Nucleus accumbens (tissue), 56 donors: ENCODE measurements at places on chromosomes 12 and 14.

- DNase-seq: no peak
Observed at GRCh38 chr12:130825771-130826150, 13.3 kb downstream of the STX2 start.

GRCh38 chr14:104429291-104429861 is 150.2 kb upstream of the C14orf180 start:
- no peak for DNase-seq

DNA sequence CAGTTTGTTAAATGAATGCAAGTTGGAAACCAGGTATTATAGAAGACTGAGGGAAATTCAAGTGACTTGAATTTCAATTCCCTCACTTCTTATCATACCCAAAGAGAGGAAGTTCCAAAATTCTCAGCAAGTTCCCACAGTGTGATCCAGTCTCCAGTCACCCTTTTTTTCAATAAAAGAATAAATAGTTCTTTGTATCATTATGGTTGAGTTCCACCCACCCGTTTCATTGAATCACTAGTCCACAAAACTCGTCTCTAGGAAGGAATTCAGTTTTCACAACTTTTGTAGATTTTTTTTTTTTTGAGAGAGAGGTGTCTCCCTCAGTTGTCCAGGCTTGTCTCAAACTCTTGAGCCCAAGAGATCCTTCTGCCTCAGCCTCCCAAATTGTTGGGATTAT is 1.6 kb upstream of the TMEM30B start:
- DNase-seq: no peak

- DNase-seq: no peak
Observed at GRCh38 chr12:112380663-112381405, 1.4 kb downstream of the HECTD4 start.

- DNase-seq: no peak
Observed at GRCh38 chr14:101726295-101726953, 35.1 kb upstream of the PPP2R5C start.

DNA sequence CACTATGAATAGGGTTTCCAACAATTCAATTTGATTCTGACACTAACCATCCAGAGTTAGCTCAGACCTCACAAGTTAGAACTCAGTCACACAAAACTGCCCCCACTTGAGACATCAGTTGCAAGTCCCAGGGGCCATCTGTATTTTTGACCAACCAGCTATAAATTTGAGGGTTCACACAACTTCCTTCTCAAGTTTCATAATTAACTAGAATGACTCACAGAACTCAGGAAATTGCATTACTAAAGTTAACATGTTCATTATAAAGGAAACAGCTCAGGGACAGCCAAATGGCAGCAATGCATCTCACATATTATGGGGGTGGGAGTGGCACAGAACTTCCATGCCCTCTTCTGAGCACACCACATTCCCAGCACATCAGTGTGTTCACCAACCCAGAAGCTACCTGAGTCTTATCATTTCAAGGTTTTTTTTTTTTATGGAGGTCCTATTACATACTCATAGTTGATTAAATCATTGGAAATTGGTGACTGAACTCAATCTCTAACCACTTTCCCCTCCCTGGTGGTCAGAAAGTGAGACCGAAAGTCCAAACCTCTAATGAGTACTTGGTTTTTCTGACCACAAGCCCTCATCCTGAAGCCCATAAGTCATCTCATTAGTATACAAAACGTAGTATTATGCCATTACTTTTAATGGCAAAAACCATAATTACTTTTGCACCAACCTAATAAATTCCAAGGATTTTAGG is 1721.5 kb upstream of the SEL1L start:
- DNase-seq: no peak

DNA sequence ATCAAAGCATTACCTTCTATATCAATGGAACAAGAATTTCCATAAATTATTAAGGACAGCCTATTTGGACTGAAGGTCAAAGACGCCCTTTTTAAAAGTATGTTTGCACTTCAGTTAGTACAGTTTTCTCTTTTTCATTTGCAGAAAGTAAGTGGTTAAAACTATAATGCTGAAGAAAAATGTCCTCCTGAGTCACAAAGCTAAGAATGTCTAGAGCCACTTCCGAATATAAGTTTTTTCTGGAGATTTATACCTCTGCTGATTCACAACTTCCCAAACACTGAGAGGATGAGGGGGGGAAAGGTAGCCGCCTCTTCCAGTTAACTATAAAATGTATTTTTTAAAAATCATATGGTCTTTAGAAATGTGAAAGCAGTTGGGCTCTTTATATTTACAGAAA is 84.9 kb downstream of the DUSP6 start:
- DNase-seq: no peak

- DNase-seq: no peak
Observed at GRCh38 chr14:24436355-24437019, 6.1 kb downstream of the SDR39U1 start.

- DNase-seq: no peak
Observed at GRCh38 chr14:99143793-99144192, 128.2 kb downstream of the BCL11B start.

DNA sequence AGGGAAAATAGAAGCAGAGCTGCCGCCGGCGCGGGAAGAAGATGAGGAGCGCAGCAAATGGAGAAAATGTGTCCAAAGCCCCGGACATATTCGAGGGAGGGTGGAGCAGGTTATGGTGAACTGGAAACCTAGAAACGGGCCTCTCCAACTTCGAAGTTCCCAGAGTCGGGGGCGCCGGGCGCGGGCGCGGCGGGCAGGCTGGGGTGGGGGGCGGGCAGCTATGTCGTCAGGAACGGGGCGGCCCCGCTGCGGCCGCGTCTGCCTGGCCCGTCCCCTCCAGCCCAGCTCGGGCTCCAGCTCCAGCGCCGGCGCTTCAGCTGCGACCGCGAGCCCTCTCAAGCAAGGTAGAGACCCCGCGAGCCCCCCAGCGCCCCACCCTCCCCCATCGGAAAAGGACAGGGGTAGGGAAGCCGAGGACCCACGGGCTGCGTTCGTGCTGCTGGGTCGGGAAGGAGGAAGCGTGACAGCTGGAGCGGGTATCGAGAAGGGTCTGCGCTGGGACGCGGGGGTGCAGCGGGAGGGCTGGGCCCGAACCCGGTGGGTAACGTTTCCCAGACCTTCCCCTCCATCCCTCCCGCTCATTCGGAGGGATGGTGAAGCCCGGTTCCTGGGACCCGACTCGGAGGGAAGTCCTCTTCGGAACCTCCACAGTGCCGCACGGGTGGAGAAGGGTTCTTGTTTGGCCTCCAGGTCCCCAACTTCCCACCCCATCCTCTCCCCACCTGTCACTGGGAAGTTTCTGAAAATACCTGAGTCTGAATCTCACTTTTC is 1.0 kb downstream of the DGKA start:
- peak; percentile 45 for DNase-seq

- DNase-seq: no peak
Observed at GRCh38 chr14:51596488-51597117, 55.1 kb upstream of the FRMD6 start.

DNA sequence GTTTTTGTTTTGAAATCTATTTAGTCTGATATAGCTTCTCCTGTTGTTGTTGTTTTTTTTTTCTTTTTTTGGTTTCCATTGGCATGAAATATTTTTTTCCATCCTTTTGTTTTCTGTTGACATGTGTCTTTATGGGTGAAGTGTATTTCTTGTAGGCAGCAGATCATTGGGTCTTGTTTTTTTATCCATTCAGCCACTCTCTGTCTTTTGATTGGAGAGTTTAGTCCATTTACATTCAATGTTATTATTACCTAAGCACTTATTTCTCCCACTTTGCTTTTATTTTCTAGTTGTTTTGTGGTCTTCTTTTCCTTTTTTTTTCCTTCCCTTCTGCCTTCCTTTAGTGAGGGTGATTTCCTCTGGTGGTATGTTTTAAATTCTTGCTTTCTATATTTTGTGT is 193.6 kb upstream of the TMEM260 start:
- DNase-seq: no peak

- peak; percentile 66 for DNase-seq
Observed at GRCh38 chr14:67526676-67527459, 6.2 kb upstream of the PLEKHH1 start.

DNA sequence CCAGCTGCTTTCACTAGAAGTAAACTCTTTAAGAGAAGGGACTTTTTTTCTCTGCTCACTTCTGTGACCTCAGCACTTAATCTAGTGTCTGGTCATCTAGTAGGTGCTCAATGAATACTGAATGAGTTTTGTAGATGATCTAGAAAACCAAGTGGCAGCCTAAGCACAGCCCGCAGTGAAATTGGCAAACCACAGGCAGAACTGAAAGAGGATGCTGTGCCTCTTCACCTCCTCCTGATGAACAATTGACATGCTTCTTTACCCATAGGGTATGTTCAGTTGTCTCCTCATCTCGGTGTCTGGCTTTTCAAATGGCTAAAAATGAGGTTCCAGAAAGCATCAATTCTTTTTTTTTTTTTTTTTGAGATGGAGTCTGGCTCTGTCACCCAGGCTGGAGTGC is 399.5 kb downstream of the RMST start:
- DNase-seq: no peak

GRCh38 chr14:90644882-90645281 is 171.3 kb downstream of the TTC7B start:
- DNase-seq: no peak

DNA sequence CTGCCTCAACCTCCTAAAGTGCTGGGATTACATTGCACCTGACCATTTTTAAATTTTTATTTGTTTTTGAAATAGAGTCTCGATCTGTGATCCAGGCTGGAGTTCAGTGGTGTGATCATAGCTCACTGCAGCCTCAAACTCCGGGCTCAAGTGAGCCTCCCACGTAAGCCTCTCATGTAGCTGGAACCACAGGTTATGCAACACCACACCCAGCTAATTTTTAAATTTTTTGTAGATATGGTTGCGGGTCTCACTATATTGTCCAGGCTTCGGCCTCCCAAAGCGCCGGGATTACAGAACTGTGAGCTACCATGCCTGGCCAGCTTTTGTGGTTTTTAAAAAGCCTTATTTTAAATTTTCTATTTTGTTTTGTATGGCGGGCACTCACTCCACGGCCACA is 2.2 kb upstream of the DRAM1 start:
- no peak for DNase-seq

DNA sequence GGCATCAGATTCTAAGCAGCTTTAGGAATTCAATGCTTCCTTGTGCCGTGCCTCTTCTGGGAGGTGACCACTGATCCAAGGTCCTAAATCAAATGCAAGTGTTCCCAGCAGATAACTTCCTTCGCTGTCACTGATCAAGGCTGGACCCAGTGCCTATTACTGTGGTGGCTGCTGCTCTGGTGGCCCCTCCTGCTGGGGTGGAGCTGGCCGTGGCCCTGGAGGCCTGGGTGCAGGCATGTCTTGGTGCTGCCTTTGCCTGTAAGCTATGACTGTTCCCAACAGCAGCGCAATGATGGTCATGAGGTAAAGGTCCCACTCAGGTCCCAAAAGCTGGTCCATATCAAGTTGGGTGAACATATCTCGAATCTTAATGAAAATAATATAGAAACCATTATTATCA is 56.8 kb downstream of the SEL1L start:
- DNase-seq: no peak

DNA sequence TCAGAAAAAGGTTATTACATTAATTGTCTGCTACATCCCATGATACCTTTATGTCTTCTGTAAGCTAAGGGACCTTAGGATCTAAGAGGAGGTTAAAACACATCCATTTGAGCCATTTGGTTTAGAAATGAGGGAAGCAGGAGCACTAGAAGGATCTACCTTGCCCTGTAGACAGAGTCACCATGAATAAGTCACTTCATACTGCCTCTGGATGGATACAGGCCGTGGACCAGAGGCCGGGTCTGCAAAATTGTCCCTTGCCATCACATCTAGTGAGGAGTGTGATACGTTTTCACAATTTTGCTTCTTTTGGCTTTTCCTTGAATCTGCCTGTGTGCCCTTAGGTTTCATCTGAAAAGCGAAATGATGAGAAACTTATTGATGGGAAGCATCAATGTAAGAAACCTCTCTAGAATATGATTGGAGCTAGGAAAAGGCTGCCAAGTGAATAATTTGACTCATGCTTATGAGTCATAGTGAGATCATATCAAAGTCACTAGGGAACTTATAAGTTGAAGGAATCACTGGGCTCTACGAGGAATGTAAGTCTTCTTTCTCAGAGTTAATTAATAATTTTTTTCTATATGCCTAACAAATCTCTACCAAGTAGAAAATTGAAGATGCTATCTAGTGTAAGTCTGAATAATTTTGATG is 10.8 kb downstream of the GLRX5 start:
- no peak for DNase-seq

- DNase-seq: no peak
Observed at GRCh38 chr14:88834883-88835431, 10.5 kb downstream of the TTC8 start.

GRCh38 chr12:1324910-1325309 is 269.5 kb downstream of the FBXL14 start:
- no peak for DNase-seq

DNA sequence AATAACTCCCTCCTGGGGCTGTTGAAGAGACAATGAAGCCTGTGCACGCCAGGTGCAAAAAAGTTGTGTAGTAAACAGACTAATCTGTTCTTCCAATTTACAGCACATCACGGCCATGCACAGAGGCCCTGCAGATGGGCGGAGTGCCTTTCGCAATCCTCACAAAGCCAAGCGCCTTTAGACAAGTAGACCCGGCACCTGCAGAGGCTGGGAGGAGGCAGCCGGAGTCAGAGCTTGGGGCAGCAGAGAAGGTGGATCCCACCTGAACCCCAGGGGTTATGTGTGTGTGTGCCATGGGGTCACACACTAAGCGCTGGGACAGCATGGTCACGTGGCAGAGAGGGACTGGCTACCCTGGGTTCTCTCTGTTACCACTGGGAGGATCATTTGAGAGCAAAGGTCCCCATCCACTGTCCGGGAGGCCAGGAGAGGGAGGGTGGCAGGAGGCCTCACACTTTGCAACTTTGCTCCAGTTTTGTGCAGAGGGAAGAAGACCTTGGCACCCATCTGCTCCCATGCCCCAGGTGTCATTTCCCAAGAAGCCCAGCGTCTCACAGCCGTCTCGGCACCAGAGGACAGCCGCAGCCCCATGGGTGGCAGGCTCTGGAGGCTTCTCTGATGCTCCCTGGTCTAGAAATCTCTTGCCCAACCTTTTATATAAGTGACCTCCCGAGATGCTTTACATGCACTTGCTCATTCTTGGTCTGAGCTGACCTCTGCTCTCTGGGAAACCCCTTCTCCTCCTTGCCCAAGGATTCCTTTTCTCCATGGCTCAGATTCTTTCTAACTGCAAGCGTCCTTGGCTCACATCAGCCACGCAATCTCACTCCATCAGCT is 80.0 kb upstream of the DICER1 start:
- no peak for DNase-seq

DNA sequence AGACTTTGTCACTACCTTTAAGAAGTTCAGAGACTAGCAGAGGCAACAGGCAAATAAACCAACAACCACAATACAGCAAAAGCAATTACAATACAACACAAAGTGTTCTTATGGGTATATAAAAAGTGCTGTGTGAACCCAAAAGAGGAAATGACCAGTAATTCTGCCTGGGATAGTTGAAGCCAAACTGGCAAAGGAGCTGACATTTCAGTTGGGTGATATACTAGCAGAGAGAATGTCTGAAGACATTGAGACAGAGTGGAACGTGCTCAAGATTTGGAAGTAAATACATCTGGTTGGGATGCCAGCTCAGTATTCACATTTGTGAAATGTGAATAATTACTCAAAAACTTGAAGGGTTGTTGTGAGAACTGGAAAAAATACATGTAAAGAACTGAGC is 80.6 kb upstream of the GTF2A1 start:
- DNase-seq: no peak
